Activated CD8-positive, alpha-beta T cell treated with anti-CD3 and anti-CD28 coated beads for 36 hours (primary cell): ENCODE measurements at places on chromosomes 3 and 15. TPM values are rescaled to one million over a fixed set of nuclear protein-coding genes. Genes with fewer than 3 reads are reported as not detected.

MRPS22 gene
- 67.4 TPM for total RNA-seq

DNA sequence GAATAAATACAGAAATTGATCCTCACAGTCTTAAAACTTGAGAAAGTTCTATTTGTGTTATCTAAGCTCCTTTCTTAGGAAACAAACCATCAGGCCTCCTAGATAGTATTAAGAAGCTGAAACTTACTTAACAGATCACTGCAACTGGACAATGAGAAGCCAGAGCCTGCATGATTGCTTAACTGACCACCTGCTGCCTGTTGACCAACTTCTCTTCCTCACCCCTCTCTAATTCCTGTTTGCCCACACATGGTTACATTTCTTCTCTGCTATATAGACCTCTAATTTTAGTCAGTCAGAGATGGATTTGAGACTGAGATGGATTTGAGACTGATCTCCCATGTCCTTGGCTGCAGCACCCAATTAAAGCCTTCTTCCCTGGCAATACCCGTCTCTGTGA, 13.5 kb downstream of the CCPG1 start:
- H3K4me1 ChIP-seq = peaks cover 11% of the 10 kb centered on the region
- no peak for DNase-seq
- H3K27ac ChIP-seq = no peak overlapping the region
- peaks cover 17% of the 10 kb centered on the region for H3K36me3 ChIP-seq
- H3K4me3 ChIP-seq = no peak overlapping the region

DNA sequence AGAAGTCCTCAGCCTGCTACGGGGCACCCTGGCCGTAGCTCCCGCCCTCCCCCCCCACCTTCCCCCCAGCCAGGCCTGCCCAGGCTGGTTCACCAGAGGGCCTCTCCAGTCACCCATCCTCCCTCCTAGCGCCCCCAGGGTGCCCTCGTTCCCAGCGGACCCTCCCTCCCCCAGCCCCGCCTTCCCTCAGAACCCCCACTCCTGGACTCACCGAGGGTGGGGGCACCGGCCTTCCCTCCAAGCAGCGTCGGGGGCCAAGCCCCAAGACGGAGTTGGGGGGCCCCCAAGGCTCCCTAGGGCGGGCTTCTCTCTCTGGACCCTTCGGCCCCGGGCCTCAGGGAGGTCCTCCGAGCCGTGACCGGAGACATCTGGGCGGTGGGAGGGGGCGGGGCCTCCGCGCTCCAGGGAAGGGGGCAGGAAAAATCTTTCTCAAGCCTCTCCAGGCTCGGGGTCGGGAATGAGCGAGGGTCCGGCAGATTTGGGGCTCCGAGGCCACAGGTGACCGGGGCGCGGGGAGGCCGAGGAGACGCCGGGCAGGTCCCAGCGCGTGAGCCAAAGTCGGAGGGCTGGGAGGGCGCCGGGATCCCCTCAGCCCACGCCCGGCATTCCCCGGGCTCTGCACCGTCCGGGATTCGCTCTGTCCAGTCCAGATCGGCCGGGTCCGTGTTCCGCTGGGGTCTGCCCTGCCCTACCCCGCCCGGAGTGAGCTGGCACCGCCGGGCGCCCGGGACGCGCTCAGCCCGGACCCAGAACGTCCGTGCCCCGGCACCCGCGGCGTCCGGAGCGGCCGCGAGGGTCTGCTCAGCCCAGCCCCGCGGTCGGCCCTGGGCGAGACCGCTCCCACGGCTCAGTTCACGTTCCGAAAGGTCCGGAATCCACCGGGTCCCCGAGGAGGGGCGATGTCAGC, 999 bp downstream of the INSYN1 start:
- no peaks in the 10 kb centered on the region for H3K36me3 ChIP-seq
- no peaks in the 10 kb centered on the region for H3K4me1 ChIP-seq
- no peak for DNase-seq
- no peak overlapping the region for H3K27ac ChIP-seq

C3orf52 gene
- 2.0 TPM for total RNA-seq

DNA sequence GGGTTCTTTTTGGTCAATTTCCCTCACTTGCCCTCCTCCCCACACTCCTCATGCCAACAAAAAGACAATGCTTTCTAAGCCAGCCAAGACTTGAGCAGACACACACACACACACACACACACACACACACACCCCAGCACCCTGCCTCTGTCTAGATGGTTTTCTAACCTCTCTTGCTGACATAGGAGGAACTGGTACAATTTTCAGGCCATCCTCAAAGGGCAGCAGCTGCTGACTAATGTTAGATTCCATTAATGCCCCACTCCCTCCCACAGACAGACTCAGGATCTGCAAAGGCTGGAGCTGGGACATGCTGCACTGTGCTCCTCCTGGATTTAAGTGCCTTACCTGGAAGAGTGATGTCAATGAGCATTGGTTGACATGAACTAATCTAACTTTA, 438.4 kb downstream of the OCA2 start:
- no peaks in the 10 kb centered on the region for H3K36me3 ChIP-seq
- no peak overlapping the region for H3K4me3 ChIP-seq

GRCh38 chr3:12318758-12319621, 30.1 kb downstream of the PPARG start:
- no peak overlapping the region for H3K27ac ChIP-seq
- H3K4me3 ChIP-seq = no peak overlapping the region
- H3K27me3 ChIP-seq = peaks cover 22% of the 10 kb centered on the region
- H3K4me1 ChIP-seq = peaks cover 3% of the 10 kb centered on the region
- no peaks in the 10 kb centered on the region for H3K36me3 ChIP-seq

DNA sequence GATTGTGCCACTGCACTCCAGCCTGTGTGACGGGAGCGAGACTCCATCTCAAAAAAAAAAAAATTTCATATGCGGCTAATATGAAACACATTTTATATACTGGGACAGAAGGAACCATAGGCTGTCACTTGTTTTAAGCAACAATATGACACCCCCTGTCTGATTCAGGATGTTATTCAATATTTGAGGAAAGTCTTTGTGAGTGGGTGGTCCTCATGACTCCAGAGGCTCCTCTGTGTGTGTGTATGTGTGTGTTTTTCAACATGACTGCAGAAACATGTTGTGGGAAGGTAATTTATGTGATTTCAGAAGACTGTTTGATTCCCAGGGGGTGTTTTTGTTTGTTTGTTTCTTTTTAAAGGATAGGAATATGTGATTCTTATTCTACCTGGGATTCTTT, 32.8 kb downstream of the MAP2K1 start:
- no peaks in the 10 kb centered on the region for H3K27me3 ChIP-seq
- peaks cover 55% of the 10 kb centered on the region for H3K4me1 ChIP-seq
- no peak overlapping the region for H3K4me3 ChIP-seq
- no peak overlapping the region for H3K27ac ChIP-seq

DNA sequence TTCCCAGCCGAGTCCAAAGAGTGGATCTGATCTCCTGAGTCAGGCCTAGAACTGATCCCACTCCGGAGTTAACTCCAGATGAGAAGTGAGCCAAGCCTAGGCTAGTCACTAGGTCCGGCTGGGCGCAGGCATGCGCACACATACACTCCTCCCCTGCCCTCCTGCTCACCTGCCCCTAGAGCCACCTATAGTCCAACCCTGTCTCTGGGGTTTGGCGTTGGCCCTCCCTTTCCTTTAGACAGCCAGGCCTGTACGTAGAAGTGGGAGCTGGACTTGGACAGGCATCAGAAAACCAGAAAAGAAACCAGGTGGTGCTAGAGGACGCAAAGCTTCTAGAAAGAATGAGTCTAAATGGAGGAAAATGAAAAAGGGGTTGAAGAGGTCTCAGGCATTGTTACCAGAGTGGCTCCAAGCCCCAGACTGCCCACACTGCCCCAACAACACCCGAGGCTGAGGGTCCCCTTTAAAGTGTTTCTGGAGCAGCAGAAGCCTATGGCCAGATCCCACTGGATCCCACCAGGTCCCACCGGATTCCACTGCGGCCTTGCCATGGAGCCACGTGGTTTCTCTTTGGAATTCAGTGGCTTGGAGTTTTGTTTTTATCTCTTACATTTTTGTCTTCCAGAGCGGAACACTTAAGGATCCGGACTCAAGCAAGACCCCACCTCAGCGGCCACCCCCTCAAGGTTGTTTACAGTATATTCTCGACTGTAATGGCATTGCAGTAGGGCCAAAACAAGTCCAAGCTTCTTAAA, 24.2 kb upstream of the TIMP4 start:
- H3K27me3 ChIP-seq = peaks cover 1% of the 10 kb centered on the region
- H3K27ac ChIP-seq = no peak overlapping the region
- DNase-seq = no peak
- no peaks in the 10 kb centered on the region for H3K36me3 ChIP-seq
- H3K4me1 ChIP-seq = peaks cover 57% of the 10 kb centered on the region
- no peak overlapping the region for H3K4me3 ChIP-seq

GRCh38 chr3:194376241-194376560, 6.7 kb upstream of the LRRC15 start:
- DNase-seq = no peak
- H3K4me3 ChIP-seq = no peak overlapping the region
- no peaks in the 10 kb centered on the region for H3K36me3 ChIP-seq
- H3K27me3 ChIP-seq = peaks cover 4% of the 10 kb centered on the region
- no peak overlapping the region for H3K27ac ChIP-seq
